Stimulated activated CD8-positive, alpha-beta memory T cell treated with anti-CD3 and anti-CD28 coated beads, Interleukin-4, amount 100 ng/mL, for 1 hour (primary cell): ENCODE measurements at places on chromosomes 7 and 10.

DNA sequence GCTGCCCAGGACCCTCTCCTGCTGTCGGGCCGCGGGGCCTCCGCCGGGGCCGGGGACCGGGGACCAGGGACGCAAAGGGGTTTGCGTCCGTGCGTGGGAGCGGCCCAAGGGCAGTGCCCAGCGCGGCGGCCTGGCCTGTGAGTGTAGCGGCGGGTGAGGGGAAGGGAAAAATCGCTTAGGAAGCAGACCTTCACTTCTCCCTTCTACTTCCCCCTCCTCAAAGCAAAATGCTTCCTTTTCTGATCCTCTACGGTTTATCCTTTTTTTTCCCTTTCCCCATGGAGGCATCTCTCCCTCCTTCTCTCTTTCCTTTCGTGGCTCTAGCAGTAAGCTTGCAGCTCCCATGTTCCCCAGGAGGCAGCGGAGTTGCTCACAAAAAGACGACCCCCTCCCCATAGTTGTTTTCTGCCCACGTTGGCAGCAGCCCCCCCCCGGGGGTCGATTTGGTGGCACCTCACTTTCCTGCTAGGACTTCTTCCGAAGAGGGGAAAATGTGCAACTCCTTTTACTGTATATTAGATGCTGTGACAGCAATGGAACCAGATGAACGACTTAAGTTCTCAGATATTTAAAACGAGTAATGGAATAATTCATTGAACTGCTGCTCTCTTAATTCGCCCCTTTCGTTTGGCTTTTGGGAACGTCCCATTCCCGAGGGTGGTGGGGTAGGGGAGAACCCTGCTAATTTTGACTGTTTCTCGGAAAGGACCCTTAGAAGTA is 724 bp downstream of the CAPZA2 start:
- peak; percentile 11 for DNase-seq

DNA sequence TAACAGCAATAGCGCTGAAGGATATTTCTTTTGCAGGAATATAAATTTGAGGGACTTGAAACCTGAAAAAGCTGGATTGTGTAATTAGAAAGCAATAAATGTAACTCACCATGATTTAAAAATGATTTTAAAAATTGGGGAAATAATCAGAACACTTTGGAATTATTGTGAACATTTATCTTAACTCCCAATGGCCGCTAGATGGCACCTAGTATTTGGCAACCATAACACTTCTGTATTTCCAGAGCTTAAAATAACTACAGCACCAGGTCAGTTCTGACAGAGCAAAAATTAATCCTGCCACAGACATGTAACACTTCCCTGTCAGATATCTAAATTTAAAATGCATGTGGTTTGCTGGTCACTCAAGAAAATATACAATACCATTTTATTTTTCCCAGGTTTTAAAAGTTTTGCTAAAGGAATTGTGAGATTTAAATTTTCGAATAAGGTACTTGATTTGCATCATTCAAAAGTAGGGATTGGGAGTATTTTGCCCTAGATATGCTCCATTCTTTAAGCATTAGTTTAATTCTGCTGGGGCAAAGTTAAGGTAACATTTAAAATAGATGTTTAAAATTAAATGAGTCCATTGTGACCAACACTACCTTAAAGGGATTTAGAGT is 144.5 kb downstream of the PPP1R3A start:
- DNase-seq = no peak

- DNase-seq = no peak
Measured at GRCh38 chr10:76017733-76018433, 586.5 kb downstream of the LRMDA start.

- no peak for DNase-seq
Measured at GRCh38 chr7:38658921-38659320, 27.7 kb upstream of the AMPH start.

- DNase-seq = no peak
Measured at GRCh38 chr10:81898518-81898917, 23.5 kb downstream of the NRG3 start.

- no peak for DNase-seq
Measured at GRCh38 chr7:136000288-136000913, 23.2 kb upstream of the MTPN start.

GRCh38 chr7:40773656-40774055 is 638.9 kb downstream of the SUGCT start:
- DNase-seq = no peak

- no peak for DNase-seq
Measured at GRCh38 chr7:96596120-96596826, 113.4 kb downstream of the SEM1 start.

- DNase-seq = no peak
Measured at GRCh38 chr10:88332503-88333247, 250.4 kb downstream of the RNLS start.

DNA sequence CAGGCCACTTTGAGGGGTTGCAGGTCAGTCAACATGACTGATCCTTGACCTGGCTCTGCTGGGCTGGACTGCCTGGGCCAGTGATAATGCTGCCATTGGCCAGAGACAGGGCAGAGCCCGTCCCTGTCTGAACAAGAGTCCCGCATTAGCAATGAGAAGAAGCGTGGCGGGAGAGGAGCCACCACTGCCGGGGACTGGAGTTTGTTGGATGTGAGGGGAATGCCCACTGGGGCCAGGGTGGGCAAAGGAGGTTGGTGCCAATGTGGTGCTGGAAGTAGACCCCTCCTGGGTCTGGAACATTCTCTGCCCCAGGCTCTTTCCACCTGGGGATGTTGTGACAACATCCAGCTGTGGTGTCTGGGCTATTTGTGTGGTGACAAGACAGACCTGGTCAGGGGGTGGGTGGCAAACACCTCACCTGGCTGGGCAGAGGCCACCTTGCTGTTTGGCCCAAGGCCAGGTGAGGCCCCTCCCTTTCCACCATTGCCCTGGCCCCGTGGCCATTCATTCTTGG is 7.6 kb downstream of the SAP25 start:
- DNase-seq = no peak

GRCh38 chr7:2807845-2808772 is 36.0 kb downstream of the GNA12 start:
- no peak for DNase-seq

GRCh38 chr10:133438711-133439273 is 14.4 kb upstream of the SPRN start:
- no peak for DNase-seq

DNA sequence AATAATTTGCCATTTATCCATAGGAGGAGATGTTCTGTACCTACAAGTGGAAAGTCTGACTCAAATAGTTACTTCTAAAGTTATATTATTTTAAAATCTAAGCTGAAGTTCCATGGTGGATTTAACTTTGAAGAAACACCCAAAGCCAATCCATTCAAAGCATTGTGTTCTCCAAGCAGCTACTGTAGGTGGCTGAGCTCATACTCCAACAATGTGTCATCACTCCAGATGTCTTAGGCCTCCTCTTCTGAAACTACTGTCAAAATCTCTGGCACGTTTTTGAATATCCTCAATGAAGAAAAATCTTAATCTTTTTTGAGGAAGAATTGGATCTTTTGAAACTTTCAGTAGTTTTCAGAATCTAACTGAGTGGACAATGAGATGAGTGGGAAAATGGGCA is 169.1 kb downstream of the PTEN start:
- DNase-seq = no peak

DNA sequence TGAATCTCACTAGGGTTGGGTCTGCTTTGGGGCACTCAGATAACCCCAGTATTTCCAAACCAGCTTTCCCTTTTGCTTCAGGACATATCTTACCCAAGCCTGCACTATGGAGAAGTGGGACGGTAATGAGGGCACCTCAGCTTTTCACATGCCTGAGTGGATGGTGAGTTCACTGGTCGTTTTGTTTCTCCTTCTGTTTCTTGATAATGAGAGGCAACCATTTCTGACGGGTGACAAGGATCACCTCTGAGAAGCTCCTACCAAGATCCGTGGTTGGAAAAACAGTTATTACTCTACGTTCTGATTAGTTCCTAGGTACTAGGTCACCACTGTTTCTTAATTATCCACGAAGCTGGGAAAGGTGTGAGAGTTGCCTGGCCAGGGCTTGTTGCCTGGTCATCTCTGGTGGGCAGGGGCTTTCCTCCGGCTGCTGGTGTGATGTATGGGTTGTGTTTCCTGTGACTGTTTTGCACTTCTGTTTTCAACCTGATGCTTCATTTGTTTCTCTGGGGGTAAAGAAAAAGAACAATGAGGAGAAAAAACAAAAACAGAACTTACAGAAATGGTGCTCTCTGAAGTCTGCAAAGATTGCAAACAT is 65.7 kb upstream of the STRIP2 start:
- no peak for DNase-seq

- no peak for DNase-seq
Measured at GRCh38 chr7:109939207-109939606, 1151.7 kb upstream of the LRRN3 start.

DNA sequence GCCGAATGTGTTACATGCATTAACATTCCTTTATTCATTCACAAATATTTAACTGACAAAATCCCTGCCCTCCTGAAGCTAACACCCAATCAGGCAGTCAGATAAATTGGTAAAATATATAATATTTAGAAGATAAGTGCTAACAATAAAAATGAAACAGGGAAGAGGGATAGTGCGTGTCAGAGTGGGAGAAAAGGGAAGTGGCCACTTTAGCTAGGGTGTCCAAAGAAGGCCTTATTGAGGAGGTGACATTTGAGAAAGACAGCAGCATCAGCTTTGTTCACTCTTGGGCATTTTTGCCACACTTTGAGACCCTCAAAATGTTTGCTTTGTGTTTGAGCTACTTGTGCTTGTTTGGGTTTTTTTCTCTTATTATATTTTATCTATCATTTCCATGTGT is 317.8 kb downstream of the SNX13 start:
- DNase-seq = no peak

DNA sequence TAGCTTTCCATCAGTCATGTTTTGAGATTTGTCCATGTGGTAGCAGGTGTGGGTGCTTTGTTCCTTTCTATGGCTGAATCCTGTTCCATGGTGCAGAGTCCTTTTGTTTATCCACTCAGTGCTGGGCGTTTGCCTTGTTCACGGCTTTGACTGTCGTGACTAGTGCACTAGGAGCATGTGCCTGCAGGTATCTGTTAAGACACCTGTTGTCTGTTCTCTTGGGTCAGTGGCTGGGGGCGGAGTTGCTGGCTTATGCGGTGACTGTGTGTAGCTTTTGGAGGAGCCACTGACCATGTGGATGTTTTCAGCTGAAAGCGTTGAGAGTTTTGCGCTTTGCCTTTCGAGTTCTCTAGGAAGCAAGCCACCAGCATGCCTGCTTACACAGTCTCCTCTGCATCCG is 573.1 kb upstream of the FOXK1 start:
- DNase-seq = no peak

DNA sequence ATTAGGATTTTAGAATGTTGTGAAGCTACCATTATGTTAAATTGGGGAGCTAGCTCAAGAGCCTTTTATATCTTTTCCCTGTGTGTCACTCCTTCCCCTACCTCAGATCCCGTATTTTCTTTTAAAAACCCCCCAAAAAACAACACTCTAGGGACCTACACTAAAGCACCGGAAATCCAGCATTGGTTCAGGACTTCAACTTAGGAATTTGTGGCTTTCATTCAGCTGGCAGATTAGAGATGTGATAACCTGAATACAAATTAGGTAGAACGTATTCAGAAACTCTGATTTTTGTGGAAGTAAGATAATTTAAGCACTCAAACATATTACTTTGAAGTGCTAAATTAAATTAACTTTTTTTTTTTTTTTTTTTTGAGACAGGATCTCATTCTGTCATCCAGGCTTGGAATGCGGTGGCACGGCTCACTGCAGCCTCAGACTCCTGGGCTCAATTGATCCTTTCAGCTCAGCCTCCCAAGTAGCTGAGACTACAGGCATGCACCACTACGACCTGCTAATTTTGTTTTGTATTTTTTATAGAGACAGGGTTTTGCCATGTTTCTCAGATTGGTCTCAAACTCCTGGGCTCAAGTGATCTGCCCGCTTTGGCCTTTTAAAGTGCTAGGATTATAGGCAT is 6.8 kb downstream of the TBC1D12 start:
- no peak for DNase-seq

GRCh38 chr10:78540355-78541076 is 506.9 kb downstream of the RPS24 start:
- no peak for DNase-seq

DNA sequence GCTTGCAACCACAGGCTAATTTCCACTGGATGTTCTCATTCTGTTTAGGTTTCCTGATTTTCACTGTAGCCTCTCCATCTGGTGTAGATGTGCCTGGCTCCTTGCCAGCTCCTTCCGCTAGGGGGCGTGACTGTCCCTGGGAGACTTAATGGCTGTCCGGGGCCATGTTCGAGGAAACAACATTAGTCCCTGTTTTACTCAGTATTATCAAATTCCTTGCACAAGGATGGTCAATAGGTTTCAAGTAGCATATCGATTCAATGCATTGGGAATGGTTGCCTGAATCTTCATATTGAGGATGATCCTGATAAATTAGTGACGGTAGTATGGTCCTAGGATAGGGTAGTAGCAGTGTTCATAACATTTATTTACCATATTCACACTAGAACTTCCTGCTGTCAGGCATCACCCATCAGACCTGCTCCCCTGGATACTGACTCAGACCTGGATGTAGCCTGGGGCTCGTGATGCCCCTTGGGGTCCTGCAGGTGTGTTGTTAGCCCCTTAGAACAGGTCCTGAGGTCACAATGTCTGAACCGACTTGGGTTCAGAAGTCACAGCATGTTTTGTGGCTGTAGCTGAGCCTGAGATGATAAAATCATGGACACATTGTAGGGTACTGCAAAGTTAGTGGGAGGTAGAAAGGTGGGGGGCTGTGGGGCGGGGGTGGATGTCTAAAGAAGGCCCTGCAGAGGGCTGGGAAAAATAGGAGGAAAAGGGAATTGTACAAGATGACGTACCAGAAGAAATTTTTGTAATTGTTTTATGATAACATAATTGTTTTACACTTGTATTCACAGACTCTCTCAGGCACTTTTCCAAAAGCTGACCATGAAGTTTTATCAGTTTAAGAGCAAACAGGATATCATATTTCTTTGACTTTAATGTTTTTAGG is 8.9 kb upstream of the EXOC6 start:
- DNase-seq = no peak

DNA sequence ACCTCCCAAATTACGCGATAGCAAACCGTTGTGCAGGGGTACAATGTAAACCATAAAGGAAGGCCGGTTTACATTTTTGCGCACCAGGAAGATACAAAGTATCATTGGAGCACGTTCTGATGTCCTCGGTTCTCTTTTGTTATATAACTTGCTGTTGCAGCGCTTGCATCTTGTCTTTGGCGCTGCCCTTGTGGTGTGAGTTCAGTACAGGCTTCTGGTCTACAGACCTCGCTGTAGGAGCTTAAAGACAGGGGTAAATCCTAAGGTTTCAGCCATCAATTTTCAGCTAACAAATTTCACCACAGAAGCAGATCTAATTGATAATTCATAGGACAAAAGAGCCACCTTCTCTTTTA is 1.5 kb upstream of the MKX start:
- no peak for DNase-seq
